GM13976 (cell line): ENCODE measurements at places on chromosomes 2 and 18.
A peak's percentile ranks its signal among the peaks of the same experiment; 100 is the strongest.

DNA sequence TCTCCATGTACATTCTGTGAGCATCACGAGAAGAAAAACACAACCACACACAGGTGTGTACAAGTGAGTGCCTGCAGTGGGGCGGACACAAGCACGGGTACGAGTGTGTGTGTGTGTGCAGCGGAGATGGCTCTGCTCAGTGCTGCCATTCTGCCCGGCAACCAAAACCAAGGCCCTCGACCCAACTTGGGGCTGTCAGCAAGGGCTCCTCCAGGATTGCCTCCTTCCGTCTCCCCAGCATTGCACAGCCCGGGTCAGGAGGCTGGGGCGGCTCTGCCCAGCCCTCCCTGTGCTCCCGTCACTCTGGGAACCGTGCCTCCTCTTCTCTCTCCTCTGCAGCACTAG is 66.5 kb downstream of the PXDN start:
- DNase-seq, result no peak

- DNase-seq, result no peak
These were observed 173.9 kb downstream of the SUCLG1 start for GRCh38 chr2:84285056-84285747.

DNA sequence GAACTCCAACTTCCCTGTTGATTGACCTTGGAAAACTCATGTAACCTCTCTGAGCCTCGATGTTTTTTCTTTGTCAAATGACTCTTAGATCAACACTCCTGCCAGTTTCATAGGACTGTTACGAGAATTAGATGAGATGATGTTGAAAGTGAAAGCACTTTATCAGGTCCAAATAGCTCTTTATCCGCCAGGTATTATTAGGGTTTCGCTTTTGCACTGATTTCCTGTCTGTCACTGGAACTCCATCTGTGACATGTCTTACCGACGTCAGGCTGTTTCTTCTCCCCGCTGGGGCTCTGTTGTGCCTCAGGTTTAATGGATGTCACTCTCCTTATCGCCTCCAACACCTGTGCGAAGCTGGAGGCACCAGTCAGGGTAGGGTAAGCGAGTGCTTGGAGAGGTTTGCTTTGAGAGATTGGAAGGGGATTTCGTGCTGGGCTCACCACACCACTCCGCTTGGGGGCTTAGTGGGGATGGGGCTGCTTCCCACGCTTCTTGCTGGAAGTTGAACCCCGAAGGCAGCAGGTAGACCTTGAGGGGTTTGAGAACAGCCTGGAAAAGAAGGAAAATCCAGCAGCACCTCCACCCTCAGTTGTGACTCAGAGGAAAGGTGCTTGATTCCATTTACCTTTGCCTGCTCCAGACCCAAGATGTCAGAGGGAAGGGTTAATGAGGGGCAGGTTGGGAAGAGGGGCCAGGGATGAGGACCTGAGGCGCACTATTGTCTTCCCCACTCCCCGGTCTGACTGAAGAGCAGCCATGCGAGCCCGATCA is 4.3 kb downstream of the GAD1 start:
- DNase-seq, result peak; percentile 66

DNA sequence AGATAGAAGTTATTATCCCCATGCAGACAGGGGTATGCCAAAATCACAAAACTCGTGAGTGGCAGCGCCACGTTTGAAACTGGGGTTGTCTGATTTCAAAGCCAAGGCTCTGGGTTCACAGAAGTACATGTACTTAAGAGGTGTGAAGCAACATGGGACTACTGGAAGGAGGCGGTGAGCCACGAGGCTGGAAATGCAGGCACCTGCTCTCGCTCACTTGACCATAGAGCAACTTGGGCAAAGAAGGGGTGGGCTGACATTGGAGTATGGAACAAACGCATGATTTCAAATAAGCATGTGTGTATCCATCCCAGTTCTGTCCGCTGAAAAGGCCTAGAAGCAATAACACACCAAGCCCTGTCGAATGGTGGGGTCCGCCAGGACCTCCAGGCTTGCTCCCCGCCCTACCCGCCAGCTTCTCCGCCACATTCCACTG is 593 bp upstream of the ACTR2 start:
- DNase-seq, result no peak
